ENCODE measurements at places on chromosomes 3 and 15.

- no peak for DNase-seq
These were observed 8.5 kb downstream of the MYO5C start for GRCh38 chr15:52287114-52287513.

GRCh38 chr15:99902248-99902928, 169.2 kb upstream of the LYSMD4 start:
- no peak for DNase-seq

GRCh38 chr3:189297932-189298331, 126.2 kb downstream of the TPRG1 start:
- DNase-seq, result no peak

- DNase-seq, result peak; percentile 15
These were observed at the start of gene CMTM7 for GRCh38 chr3:32391643-32392535. CMTM7 (plus strand) TSS chr3:32391853; CDS start chr3:32391907, 54 bp downstream.

GRCh38 chr3:53243165-53243564, 12.7 kb downstream of the TKT start:
- no peak for DNase-seq

DNA sequence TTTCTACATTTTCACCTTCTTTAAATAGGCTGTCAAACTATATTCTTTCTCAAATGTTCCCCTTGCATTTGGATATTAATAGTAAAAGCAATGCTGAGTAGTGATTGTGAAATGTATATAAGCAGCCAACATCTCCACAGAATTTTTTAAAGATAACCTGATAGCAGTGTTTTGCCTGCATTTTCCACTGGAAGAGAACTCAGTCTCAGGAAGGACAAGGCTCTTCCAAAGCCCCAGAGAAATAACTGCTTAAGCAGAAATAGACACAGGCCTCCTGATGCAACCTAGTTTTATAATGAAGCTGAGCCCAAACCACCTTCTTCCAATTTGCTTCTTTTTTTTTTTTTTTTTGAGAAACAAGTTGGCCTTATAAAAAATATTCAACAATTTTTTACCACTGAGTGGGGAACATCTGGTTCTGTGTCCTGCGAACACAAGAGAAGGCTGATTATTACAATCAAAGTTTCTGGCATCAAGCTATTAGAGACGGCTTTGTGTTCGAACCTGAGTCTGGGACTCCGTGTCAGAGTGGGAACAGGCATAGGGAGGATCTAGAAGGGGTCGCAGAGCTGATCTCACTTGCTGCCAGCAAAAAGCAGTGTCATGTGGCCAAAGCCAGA, 332.5 kb upstream of the TBL1XR1 start:
- DNase-seq, result no peak

DNA sequence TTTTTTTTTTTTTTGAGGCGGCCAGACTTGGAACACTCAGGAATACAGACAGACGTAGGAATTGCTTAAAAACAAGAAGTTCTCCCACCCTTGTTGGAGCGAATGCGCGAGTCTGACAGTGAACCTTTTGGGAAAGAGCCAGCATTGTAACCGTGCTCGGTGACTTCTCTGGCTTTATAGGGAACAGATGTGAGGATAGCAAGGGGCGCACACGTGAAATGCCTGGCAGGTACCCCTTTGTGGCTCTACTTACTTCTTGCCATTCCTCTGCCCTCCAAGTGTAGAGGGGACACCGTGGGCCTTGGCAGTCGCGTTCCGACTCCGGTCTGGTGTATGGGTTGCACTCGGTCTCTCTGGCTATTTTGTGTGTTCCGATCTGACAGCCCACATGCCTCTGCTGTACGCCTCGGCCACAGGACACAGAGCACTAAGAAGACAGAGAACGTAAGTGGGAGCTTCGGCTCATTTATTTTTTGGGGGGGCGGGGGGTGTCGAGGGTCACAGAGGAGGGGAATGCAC, 126.4 kb downstream of the ADAMTS9 start:
- DNase-seq, result no peak

- no peak for DNase-seq
These were observed 23.5 kb upstream of the SQOR start for GRCh38 chr15:45611305-45611704.

GRCh38 chr3:123584284-123584987, 417 bp downstream of the HACD2 start:
- no peak for DNase-seq

GRCh38 chr3:43181202-43181821, 75.4 kb upstream of the POMGNT2 start:
- DNase-seq, result no peak

- DNase-seq, result no peak
These were observed 2.3 kb downstream of the RARB start for GRCh38 chr3:25430287-25430934.

GRCh38 chr15:85062560-85062959, 80.9 kb downstream of the PDE8A start:
- no peak for DNase-seq

DNA sequence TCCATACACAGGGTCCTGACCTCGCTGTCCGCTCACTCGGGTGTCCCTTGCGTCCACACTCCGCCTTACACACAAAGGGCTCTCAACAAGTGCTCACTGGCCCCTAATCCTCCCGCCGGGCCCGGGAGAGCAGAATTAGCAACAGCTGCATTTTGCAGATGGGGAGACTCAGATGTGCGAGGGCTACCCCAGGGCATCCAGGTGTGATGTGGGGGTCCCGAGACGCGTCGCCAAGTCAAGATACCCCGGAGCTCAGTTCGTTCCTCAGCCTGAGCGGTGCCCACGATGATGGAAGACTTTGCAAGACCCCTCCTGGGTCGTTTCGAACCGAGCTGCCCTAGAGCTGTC, 14.9 kb upstream of the WNT7A start:
- DNase-seq, result no peak

- DNase-seq, result no peak
These were observed 26.5 kb downstream of the IGSF10 start for GRCh38 chr3:151434151-151434890.

DNA sequence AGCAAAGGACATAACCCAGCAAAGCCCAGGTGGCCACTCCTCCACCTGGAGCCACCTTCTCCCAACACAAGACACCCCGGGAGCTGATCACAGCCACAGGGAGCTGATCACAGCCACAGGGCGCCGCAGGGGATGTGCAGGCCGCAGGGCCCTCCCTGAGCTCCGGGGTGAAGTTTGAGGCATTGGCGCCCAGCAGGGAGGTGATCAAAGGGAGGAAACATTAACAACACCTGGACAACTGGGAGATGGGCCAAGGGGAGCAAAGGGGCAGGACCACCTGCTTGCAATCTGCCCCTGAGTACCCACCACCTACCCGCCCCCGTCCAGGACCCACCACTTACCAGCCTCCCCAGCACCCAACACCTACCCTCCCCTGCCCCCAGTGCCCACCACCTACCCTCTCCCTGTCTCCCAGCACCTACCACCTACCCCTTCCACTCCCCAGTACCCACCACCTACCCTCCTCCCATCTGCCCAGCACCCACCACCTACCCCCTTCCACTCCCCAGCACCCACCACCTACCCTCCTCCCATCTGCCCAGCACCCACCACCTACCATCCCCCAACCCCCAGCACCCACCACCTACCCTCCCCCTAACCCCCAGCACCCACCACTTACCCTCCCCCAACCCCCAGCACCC, 2.4 kb downstream of the UROC1 start:
- no peak for DNase-seq

DNA sequence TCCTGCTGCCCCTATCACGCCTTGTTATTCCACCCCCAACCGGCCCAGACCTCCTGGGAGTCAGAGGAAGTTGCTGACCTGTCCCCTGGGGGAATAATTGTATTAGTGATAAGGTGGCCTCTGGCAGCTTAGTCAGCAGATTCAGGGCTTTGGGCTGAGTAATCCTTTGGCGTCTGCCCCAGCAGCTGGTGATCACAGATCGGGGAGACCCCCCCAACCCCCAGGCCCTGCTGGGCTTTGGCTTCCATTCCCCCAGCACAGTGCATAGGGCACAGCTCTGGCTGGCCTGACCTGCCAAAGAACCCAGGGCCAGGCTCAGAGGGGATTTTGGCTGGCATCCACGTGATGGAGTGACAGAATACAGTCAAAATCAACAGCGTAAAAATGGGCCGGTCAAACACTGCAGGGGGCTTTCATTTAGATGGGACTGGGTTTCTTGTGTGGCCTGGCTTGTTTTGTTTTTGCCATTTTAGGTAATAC, 3.9 kb upstream of the NR2E3 start:
- no peak for DNase-seq

DNA sequence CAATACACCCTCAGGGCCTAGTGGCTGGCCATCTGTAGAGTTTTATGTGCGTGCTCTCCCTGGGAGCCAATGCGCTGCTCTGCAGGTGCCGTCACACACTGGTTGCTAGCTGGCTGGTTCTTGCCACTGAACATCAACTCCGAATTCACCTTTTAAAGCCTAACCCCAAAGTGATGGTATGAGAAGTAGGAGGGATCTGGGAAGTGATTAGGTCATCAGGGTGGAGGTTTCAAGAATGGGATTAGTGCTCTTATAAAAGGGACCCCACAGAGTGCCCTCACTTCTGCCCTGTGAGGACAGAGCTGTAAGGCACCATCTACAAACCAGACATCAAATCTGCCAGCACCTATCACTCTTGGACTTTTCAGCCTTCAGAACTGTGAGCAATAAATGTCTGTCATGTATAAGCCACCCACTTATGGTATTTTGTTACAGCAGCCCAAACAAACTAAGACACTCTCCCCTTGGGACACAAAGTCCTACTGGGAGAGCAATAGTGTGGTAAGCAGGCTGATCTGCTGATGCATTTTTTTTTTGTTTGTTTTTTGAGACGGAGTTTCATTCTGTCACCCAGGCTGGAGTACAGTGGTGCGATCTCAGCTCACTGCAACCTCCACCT, 20.3 kb downstream of the RGMA start:
- DNase-seq, result no peak

DNA sequence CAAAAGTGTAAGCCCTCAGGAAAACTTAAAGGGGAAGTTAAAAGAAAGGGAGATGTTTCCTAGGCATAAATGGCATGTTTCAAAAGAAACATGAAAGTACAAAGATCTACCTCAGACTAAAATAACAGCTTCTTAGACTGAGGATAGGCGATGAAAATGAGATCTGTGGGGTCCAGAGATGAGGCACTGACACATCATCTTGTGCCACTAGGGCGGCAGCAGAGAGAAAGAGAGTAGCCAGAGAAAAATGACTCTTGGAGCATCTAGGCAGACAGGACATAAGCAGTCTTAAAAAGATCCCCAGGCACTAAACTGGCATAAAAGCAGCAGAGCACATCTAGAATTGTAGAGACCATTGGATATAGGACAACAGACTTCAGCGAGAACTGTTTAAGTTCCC, 42.5 kb upstream of the RFX7 start:
- DNase-seq, result no peak

DNA sequence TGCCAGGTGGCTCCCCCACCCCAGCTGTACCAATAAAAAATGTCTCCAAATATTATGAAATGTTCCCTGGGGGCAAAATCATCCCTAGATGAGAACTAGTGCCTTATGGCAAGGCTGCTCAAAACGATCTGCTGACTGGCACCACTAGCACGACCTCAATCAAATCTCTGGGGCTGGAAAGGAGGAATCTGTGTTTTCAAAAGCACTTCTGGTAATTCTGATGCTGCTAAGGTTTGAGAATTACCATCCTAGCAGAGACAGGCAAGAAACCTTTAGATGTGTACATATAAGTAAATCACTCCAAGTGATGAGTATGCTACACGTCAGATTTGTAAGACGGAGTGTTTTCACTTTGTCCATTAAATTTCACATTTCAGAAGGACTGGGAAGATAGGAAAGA, 360.1 kb upstream of the THRB start:
- DNase-seq, result no peak

- no peak for DNase-seq
These were observed 1.7 kb downstream of the HOMER2 start for GRCh38 chr15:82950746-82951370.
